ENCODE measurements at places on chromosomes 3 and 15.

GRCh38 chr3:184234224-184234623 lies 4.8 kb downstream of the VWA5B2 start:
- DNase-seq: no peak

DNA sequence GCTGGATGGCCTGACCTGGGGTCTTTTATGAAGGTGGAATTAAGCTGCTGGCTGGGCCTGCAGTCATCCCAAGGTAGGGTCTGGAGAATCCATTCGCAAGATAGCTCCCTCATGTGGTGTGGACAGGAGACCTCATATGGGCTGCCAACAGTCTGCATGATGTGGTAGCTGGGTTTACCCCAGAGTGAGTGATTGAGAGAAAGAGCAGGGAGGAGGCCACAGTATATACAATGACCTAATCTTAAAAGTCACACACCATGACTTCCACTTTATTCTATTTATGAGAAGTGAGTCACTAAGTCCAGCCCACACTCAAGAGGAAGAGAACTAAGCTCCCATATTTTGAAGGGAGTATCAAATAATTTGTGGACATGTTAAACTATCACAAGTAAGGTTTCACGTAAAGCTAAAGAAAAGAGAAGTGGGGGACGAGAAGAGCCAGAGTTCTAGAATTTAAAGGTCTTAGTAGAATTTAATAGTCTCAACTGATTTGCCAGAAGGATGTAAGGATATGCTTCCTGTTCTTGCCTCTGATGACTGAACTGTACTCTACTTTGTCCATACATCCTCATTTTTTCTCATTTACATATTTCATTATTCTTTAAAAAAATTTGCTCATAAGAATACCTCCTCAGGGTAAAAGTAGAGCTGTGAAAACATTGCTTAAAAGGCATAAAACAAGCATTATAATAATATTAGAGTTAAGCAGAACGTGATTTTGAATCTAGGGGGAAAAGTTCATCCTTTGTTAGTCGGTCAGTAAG lies 184.4 kb downstream of the PEX5L start:
- no peak for DNase-seq

GRCh38 chr3:45664578-45664977 lies 24.6 kb upstream of the SACM1L start:
- no peak for DNase-seq

DNA sequence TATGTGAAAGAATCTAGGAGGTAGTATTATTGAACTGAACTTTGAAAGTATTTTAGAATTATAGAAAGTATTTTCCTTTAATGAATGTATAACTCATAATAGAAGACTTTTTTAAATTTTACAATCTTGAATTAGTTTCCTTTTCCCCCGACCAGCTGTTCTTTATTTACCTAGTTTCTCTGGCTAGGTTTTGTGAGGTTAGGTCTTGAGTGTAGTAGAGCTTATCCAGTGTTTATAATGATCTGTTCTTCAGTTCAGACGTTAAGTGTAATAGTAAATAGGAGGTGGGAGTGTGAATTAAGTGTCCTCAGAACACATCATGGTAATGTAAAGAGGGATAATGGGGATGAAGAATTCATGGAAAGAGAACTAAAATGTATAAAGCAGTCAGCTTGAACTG lies 93.8 kb downstream of the MYRIP start:
- DNase-seq: no peak

- DNase-seq: no peak
These were observed 16.1 kb downstream of the TBC1D5 start for GRCh38 chr3:17726313-17726712.

All from glutamatergic neuron (in vitro differentiated cells).